ENCODE measurements at places on chromosomes 12 and 14.

- DNase-seq, result no peak
Observed at GRCh38 chr12:53391724-53392123, 11.7 kb downstream of the SP1 start.

GRCh38 chr12:38728894-38729293 lies 176.5 kb downstream of the CPNE8 start:
- no peak for DNase-seq

DNA sequence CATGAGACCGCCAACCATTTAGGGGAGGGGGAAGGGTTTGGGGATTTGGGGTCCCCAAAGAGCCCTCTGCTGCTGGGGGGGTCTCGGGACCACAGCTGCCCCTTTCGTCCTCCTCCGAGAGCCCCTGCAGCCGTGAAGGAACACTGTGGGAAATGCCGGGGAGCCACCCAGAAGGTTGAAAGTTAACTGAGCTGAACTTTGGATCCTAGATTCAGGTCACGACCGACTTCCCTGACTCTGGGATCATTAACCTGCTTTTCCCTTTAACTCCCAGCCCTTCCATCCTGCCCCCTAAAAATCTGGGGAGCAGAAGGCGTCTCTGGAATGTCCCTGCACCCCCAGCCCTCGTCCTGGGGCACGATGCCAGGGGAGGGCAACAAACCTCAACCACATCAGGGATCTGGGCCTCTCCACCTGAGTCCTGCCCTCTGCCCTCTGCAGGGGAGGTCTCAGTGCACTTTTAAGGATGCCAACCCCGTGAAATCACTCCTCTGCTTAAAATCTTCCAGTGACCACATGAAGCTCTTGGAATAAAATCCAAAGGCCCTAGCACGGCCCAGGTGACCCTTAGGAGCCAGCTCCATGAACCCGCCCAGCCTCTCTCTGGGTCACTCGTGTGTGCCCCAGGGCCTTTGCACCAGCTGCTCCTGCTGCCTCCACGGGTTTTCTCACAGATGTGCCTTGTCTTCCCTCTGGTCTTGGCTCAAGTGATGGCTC lies 95.0 kb downstream of the RFLNA start:
- no peak for DNase-seq

DNA sequence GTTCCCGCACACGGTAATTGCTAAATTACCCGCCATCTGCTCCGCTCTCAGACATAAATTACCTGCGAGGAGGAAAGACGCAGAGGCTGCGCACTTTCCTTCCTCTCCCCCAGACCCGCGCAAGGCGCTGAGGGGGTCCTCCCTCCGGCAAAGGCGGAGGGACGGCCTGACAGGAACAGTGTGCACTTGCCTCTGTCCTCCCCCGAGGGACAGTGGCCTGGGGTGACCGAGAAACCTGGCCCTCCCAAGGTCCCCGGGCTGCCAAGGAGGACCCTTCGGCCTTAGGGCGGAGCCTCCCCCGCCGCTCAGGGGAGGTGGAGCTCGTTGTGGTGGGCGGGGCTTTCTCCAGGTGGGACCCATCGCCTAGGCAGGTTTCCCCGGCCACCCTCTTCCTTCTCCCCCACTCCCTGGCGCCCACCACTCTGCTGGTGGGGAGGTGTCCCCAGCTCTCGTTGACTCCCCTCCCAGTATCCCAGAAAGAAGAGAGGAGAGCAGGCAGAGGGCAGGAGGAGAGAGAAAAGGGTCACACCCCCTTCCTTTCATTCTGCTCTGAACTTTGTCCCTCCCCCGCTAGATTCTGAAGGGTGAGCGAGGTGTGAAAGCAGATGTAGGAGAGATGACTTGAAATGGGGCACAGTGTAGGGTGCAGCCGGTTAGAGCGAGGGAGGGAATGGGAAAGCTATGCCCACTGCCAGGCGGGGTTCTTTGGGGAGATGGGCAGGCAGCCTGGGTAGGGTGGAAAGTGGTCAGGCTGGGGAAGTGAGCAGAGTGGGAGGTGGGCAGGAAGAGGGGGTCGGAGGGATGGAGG lies 11.4 kb upstream of the CALCOCO1 start:
- peak; percentile 44 for DNase-seq

DNA sequence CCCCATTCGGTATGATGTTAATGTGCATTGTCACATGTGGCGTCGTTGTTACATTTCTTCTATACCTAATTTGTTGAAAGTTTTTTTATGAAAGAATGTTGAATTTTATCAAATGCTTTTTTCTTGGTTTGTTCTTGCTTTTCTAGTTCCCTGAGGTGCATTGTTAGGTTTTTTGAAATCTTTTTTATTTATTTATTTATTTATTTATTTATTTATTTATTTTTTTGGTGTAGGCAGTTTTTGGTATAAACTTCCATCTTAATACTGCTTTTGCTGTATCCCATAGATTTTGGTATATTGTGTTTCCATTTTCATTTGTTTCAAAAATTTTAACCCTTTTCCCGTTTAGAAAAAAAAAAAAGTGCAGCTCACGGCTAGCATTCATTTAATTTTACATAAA lies 121.1 kb upstream of the HMGA2 start:
- DNase-seq, result no peak

- no peak for DNase-seq
Observed at GRCh38 chr14:39984323-39984722, 552.1 kb upstream of the FBXO33 start.

Measured in T-helper 17 cell (primary cell).